Type B pancreatic cell (in vitro differentiated cells): ENCODE measurements at places on chromosomes 5 and 9.

DNA sequence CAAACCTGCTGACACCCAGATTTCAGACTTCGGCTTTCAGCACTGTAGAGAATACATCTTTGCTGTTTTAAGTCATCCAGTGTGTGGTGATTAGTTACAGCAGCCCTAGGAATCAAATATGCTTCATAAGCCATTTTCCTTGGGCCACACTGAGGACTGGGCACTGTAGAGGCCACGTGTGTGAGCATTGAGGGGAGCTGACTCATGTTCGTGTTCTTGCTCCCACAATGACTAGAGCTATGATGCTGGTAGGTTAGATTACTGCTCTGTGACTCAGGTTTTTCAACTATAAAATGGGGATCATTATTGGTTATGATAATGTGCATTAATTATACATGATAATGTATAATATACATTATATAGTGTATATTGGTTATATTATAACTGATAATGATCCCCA, 96.5 kb upstream of the PALM2AKAP2 start:
- no peak for DNase-seq

GRCh38 chr5:94870511-94871183, 252.2 kb downstream of the SLF1 start:
- DNase-seq, result no peak

GRCh38 chr5:117615226-117615625, 1040.6 kb upstream of the SEMA6A start:
- no peak for DNase-seq

- DNase-seq, result no peak
Measured at GRCh38 chr5:91079037-91079436, 304.1 kb downstream of the ARRDC3 start.

GRCh38 chr5:7894860-7895259, 25.9 kb downstream of the MTRR start:
- no peak for DNase-seq

GRCh38 chr9:136723362-136723976, 11.1 kb downstream of the DIPK1B start:
- no peak for DNase-seq
